Smooth muscle cell of the brain vasculature (primary cell): ENCODE measurements at places on chromosomes 2 and 18.

DNA sequence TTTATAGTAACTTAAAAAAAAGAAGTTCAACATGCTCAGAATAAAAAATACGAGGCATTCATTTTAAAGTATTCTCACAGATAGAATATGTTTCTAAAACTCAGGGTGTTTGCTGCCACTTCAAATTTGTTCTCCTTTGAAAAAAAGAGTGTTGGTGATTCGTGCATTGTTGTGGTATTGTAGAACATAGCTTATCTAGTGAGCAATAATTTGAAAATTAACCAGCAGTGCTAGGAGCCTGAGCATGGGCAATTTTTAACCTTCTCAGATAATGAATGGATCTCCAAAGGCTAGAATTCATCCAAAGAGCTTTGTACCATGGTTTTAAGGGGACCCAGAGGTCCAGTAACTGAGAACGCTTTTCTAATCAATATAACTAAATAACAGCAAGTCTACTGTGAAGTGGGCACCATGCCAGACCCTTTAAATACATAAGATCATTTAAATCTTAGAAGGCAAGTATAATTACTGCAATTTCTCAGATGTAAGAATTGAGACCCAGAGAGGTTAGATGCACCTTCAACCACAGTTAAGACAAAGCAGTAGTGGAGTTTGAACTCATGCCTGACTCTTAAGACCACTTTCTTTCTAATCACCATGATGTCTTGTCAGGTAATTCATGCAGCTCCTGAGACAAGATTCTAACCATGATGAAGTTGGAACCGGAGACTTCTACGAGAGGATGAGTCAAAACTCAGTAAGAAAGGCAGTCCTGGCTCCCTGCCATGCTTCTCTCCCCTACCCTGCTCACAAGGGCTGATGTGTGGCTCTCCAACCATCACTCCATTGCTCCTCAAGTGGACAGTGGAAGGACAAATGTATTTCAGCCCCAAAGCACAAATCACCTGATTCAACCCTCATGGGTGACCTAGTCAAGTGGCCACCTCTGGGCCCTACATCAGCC lies 3.4 kb downstream of the CYRIA start:
- DNase-seq, result no peak

GRCh38 chr2:47069628-47070154 lies 85.4 kb downstream of the STPG4 start:
- DNase-seq, result no peak

DNA sequence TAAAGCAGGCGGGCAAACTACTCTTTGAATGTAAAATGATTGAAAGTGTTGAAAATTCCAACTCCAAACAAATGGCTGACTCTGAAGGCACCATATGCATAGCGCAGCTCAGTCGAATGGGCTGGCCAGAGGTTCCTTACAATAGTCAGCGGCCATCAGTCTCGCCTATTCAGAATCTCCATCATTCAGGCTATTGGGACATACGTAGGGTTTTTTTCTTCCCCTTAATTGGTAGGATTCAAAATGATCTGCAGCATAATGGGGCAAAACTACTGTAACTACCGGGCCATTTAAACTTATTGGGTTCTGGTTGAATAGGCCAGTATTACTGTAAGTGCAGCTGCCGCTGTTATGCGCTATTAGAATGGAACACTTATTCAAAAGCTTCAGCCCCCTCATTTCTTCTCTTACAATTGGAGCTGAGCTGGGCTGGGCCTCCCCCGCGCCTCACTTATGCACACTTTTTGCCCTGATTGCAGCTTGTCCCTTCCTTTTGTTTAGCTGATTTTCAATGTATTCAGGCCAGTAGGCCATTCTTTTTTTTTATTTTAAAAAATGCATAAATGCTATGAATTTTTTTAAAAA lies 40.4 kb downstream of the SLC9A4 start:
- no peak for DNase-seq

- no peak for DNase-seq
Measured at GRCh38 chr2:1492711-1493430, 79.6 kb downstream of the TPO start.

DNA sequence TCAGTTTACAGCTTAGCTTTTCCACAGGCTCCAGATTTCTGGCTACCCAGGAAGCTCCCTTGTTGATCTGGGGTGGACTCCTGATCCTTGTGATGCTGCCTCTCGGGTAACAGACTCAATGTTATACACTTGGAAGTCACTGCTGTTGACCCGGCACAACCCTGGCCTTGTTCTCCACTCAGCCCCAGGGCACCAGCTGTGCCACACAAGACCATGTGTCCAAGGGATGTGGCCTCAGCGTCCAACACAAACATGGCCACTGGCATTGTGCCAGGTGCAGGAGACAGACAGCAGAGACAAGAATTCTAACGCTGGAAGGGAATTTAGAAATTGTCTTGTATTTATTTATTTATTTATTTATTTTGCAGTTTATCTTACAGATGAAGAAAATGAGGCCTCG lies 39.0 kb upstream of the PPP4R1 start:
- peak; percentile 46 for DNase-seq

DNA sequence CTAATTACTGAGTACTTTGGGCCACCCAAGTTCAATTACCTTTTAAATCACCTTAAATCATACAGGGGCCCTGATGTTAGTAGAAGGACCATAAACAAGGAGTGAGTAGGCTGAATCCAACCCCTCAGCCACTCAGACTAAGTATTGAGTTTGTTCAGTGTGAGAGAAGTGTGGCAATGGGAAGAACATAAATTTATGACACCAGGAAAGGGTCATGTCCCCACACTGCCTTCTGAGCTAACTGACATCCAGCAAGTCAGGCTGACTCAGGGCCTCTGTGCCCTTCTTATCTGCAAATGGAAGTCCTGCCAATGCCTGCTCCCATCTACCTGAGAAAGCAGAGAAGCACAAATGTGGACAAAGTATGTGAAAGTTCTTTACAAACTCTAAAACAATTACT lies 12.9 kb downstream of the PLEKHM3 start:
- DNase-seq, result no peak

DNA sequence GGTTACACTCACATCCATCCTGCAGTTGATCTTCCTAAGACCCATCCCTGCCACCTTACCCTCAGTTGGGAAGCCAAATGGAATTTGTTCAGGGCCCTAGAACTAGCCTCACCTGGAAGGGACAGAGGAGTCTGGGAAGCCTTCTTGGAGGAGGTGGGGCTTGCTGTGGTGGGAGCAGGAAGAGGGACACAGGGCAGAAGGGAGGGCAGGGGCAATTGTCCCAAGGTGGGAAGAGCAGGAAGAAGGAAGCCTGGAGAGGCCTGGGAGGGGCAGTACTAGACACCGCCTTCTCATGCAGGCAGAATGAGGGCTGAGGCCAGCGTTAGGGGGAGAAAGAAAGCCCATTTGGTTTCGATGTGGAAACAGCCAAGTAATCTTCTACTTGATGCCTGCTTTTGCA lies 34.1 kb upstream of the ASPRV1 start:
- no peak for DNase-seq

DNA sequence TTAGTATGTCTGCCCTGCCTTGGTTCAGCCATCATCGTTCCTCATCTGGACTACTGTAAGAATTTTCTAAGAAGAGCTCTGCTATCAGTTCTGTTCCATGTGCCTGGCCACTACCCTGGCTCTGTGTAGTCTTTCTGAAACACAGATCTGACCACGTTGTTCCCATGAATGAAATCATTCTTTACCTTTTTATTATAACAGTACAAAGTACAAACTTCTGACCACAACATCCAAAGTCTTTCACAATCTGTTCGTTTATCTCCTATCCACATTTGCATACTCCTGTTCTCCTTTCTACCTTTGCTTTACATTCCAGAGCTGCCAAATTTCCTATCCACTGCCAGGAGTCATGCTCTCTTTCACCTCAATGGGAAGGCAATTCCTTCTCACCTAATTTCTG lies 284.6 kb upstream of the LRP1B start:
- no peak for DNase-seq

DNA sequence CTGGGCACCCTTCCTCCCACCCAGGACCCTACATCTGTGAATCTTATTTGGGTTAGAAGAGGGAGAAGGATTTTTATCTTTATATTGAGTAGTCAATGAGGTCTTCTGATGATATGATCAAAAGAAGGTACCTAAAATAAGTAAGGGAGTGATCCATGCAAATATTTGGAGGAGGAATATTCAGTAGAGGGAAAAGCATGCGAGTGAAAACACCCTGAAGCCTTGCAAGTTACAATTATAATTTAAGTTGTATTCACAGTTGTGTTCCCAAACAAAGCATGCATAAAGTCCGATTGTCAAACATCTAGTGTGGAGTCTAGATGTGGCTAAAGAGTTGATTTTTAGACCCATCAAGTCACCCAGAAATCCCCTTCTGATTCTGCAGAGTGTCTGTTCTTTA lies 530.2 kb upstream of the ZEB2 start:
- no peak for DNase-seq

GRCh38 chr2:213086571-213086970 lies 64.8 kb downstream of the IKZF2 start:
- DNase-seq, result no peak

DNA sequence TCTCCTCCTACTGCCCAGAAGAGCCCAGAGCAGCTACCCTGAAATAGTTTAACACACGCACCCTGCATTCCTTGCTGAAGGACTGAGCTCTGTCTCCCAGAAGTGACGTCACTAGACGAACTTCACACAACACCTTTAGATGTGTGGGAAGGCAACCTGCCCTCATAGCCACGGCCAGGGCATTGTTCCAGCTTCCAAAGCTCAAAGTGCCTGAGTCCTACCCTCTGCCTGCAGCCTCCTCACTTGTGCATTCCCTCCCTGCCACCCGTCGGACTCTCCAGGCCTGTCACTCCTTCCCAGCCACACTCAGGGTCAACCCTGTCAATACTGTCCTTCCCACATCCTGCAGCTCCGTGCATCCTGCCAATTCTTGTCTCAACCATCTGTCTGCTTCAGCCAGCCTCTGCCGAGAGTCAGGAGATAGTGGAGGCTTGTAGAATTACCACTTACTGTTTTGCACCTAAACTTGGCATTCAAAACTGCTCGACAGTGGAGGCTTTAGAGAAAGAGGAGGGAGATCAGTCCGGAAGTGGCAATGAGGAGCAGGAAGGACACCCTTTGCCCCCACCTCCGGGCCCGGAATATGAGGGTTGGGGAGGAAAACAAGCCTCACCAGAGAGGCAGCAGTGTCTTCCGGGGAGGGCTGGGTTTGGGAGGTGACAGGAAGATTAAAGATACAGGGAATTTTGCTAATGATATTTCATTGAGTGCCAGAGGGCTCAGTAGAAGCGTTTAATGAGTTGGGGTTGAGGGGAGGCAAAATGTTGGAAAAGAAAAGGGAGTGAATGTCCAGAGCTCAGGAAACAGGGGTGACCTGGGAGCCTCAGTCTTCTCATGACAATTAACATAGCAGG lies 72.3 kb upstream of the ATG16L1 start:
- DNase-seq, result no peak

GRCh38 chr18:66328296-66328878 lies 275.5 kb downstream of the CDH19 start:
- DNase-seq, result no peak

DNA sequence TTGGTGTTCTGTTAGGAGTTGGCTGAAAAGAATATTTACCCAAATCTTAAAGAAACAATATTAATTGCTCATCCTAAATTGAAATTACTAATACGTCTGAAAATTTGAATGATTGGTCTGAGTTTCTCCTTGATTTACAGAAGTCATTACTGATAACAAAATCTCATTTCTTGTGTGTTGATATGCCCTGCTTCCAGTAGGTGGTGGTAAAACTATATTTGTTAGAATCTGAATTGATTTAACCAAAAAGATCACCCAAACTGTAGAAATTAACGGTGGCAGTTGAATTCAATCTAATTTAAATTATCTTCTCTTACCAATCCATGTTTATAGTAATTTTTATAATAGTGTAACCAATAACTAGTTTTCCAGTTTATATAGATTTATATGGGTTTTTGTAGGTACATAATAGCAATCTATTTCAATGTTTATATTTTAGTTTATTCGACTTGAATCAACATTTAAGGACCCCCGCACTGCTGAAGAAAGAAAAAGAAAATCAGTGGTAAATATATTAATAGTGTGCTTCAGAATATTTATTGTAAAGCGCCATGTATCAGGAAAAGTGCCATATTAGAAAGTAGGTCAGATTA lies 38.3 kb downstream of the PAPOLG start:
- DNase-seq, result no peak

DNA sequence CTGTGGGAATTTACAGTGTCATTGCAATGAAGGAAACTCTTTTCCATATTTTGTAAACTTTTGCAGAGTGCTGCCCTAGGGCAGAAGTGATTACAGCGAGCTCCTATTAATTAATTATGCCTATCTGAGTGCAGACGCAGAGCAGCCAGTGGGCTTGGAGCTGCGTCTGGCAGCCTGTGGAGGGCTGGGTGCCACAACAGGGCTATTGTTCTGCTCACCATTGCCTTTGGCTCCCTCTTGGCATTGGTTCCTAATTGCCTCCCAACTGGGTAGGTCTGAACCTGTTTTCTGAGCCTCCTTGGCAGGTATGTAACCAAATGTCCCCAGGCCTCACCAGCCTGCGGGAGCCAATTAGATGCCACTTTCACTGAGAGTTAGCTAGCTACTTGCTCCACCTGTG lies 25.6 kb upstream of the ITGB6 start:
- no peak for DNase-seq

GRCh38 chr2:160062292-160063005 lies at the start of gene PLA2R1:
Gene PLA2R1 (minus strand): TSS chr2:160062615. CDS start chr2:160062403, 212 bp downstream.
- DNase-seq, result no peak

DNA sequence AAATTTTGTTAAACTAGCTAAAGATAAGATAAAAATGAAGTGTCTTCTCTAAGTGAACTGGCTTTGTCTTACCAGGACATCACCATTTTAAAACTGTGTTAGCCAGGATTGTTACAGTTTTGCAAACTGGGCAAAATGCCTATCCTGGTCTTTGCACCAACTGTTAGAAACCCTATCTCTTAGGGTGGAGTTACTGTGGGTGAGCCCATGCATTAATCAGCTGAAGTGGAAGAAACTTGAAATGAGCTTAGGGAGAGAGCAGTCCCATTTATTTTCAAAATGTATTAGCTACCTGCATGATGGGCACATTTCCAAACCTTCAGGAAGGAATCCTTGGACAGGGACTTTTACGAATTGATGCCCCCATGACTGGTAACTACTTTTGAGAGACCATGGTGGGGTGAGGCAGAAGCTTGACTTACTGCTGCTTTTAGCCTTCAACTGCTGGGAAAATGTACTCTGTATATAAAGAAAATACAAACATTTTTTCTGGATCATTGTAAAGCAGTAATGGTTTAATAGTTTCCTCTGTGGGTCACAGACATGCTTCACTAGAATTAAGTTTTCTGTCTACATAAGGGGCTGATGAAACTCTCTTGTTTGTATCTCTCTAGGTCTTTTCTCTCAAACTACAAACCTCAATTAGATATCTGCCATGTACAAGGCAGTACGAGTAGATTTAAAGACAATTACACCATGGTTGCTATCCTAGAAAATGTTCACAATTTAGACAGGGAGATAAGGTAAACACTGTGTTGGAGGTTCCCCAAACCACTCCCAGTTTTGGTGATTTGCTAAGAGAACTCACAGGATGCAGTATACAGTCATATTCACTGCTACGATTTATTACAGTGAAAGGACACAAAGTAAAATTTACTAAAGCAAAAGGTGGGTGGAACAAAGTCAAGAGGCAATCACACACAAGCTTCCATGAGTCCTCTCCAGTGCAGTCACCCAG lies 321.4 kb upstream of the MMADHC start:
- DNase-seq, result no peak
